Activated CD8-positive, alpha-beta memory T cell treated with anti-CD3 and anti-CD28 coated beads, Interleukin-2, amount 50 U/mL, for 48 hours (primary cell): ENCODE measurements at places on chromosomes 12 and 14.

- no peak for DNase-seq
Observed at GRCh38 chr14:98941481-98941880, 330.5 kb downstream of the BCL11B start.

- no peak for DNase-seq
Observed at GRCh38 chr12:16946704-16947103, 340.7 kb upstream of the LMO3 start.

DNA sequence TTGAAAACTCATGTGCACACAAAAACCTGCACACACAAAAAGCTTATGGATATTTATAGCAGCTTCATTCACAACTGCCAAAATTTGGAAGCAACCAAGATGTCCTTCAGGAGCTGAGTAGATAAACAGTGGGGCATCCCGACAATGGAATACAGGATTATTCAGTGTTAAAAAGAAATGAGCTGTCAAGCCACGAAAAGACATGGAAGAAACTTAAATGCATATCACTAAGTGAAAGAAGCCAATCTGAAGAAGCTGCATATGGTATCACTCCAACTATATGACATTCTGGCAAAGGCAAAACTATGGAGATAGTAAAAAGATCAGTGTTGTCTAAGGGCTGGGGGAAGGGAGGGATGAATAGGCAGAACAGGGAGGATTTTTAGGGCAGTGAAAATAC, 5.2 kb upstream of the TPCN1 start:
- no peak for DNase-seq

GRCh38 chr14:93984987-93985410, 8.6 kb upstream of the ASB2 start:
- DNase-seq, result no peak

DNA sequence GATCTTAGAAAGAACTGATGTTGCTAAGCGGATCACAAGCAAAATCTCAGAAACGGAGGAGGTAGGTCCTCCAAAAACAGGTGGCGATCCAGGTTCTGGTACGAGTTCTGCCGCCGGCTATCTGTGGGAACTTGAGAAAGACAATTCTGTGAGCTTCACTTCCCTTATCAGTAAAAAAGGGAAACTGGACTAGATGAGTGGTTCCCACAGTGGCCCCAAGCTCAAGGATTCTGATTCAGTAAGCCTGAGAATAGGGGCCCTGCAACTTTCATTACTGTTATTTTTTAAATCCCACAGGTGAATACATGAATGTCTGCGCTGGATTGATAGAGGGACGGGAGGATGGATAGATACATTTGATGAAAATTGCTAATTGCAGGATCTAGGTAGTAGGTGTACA, 160.2 kb downstream of the PPM1H start:
- no peak for DNase-seq

GRCh38 chr12:1147821-1148220, 156.8 kb downstream of the ERC1 start:
- DNase-seq, result no peak

DNA sequence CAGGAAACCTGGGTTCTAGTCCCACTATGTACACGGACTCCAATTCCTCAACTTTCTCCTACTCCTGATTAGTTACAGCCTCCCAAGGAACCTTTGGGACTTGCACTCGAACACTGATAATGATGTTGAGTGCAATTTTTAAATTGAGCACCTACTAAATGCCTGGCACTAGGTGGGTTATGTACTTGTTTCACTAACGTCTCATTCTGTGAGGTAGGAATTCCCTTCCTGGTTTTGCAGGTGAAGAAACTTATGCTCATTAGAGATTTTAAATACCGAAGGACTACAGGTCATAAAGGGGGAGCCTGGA, 536 bp downstream of the PARPBP start:
- DNase-seq, result no peak

GRCh38 chr14:32578181-32578580, 249.1 kb downstream of the AKAP6 start:
- DNase-seq, result no peak

GRCh38 chr12:109239179-109239578, 69.9 kb downstream of the FOXN4 start:
- no peak for DNase-seq

DNA sequence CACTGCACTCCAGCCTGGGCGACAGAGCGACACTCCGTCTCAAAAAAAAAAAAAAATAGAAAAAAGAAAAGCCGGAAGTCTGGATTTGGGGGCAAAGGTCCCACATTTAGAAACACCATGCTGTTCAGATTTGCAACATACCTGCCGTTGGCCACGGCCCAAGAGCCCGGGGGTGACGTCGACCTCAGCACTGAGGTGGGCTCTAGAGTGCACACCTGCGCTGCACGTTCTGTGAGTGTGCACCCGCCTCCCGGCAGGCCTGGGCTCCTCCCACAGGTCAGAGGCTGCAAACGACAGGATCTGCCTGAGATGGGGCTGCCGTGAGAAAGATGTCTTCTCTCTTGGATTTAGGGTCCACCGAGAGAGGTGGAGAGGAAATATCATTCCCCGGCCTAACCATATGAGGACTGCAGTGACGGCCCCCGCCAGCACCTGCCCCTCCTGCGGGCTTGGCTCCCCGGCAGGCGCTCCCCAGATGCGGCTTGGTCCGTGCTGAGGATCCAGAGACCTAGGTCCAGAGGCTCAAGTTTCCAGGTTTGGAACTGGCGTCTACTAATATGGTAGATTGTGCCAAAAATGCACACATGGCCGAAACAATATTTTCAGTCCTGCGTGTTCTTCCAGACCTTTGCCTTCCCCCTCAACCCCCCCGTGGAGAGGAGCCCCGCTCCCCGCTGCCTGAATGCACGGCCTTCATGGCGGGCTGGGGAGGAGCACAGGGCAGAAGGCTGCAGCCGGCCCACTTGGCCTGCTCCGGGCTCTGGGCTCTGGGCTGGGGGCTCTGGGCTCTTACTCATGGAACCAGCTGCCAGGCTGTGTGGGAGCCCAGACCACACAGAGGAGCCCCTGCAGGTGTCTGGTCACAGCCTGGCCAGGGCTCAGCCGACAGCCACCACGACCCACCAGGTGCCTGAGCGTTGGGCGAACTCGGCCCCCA, 58.8 kb upstream of the FBRSL1 start:
- DNase-seq, result no peak

DNA sequence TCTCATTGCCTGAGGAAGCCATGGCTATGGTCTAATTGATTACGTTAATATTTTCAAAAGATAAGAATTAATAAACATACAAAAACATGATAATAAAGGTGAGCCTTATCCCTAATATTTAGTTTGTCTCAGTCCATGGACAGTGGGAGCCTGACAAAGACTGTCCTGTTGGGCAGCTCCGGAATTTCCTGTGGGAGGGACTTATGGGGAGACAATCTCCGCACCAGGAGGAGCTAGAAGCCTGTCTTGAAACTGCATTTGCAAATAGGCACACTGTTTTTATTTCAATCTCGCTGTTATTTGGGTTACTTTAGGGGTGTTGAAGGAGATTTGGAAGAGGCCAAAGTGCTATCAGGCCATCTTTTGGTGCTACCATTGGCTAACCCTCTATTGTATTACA, 50.8 kb upstream of the ZDHHC17 start:
- no peak for DNase-seq

DNA sequence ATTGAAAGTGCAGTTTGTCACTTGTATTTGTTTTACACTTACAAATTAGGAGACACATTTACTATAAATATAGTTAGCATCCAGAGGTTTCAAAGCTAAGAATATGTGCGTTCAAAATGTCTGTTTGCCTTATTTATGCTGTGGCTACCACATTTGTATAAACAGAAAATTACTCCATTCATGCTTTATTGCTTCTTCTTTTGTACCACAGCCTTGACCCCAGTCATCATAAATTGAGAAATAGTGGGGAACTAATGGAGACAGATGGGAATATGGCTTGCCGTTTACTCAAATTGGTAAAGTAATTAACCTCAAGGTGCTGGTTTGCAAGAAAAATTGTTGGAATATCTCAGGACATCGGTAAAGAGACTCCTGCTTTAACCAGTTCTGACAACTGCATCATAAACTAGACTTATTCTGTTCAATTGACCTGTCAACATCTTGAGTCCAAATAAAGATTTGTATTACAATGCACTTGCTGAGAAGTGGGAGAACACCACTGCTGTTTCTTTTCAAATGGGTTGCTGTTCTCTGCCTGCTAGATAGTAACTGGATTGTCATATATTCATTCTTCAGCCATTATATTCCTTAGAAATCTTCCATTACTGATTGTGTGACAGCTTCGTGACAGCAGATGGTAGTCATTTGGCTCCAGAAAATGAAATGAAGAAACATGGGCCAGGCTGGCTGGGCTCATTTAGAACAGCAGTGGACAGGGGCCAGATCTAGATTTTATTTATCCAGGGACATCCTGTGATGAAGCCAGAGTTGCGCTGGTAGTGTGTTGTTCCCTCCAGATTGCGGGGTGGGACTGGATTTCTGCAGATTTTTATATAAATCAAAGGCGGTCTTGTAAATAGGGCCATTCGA, 354.4 kb downstream of the EGLN3 start:
- DNase-seq, result no peak

DNA sequence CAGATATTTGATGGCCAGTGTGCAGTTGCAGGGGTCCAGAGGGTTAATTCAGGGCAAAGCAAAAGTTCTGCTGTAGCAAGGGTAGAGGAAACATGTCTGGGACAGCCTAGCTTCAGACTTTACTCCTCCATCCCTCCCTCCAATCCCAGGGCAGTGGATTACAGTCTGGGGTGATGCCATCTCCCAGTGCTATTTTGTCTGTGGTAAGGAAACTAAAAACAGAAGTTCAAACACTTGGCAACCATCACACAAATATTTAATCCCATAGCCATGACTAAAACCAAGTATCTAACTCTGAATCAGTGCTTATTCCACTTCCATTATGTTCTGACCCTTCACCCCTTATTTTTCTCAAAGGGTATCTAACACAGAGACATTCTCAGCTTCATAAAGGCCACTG, 61.8 kb downstream of the PIK3C2G start:
- no peak for DNase-seq

DNA sequence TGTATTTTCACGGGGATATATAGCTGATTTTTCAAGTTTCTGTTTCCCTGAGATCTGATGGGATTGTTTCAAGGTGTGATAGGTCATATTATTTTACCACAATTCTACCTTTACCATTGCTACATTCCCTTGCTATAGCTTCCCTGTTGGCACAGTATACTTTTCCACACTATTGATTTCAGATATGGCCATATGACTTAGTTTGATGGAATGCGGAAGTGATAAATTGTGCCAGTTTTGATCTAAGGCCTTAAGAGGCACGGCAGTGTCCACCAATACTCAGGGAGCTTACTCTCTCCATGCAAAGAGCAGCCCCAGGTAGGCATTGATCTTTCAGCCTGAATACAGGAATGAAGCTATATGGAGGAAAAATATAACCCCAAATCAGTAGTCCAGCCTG, 315.7 kb downstream of the SLC16A7 start:
- DNase-seq, result no peak
